ENCODE measurements at places on chromosomes 16 and 17.

GRCh38 chr17:40321524-40321929 lies 12.5 kb downstream of the RARA start:
- DNase-seq: no peak

- no peak for DNase-seq
These were observed 19.7 kb upstream of the LRRC37A3 start for GRCh38 chr17:64938925-64939474.

DNA sequence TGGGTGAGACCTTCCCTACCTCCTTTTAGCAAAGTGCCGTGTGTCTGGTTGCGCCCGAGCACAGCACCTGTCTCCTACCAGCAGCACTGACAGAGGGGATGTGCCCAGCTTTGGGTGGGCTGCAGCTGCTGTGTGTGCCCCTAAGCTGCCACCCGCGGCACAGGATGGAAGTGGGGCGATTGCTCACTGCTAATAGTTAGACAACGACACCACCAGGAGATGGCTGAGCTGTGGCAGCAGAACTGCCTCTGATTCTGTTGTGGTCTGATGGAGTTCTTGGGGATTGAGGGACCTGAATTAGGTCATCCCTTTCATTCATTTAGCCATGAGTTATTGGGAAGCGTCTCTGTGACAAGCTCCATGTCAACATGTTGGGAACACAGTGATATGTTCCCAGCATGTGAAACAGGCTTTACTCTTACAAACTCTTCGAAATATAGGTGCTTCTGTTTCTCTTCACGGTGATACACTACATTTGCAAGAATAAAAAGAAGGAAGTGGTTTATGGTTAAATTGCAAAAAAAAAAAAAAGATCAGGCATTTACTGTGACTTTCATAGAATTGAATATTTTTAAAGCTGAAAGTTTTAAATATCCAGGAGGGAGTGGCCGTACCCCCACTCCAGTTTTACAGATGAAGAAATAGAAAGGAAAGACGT lies 184.4 kb downstream of the MAF start:
- no peak for DNase-seq

DNA sequence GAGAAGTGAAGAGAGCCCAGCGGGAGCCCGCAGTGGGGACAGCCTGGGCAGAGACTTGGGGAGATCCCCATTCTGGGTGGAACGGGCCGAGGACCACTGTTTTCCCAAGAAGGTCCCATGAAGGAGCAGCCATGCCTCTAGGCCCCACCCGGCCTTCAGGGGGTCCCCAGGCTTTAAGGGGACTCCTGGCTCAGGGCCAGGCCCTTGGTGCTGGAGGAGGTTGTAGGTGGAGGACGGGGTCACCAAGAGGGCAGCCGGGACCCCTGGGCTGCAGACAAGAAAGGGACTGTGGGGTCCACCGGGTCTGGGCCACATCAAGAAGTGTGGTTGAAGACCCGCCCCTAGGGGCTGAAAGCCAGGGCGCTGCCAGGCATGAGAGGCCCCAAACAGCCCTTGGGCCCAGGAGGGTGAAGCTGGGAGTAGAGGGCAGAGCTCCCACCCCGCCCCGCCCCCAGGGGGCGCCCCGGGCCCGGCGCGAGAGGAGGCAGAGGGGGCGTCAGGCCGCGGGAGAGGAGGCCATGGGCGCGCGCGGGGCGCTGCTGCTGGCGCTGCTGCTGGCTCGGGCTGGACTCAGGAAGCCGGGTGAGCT lies at the start of gene PRSS21:
TSS of gene PRSS21 (plus strand) at position 487 of the 589 bp plus-strand sequence. CDS start at position 519, 32 bp downstream.
- DNase-seq: no peak

- no peak for DNase-seq
These were observed 3.9 kb upstream of the KRTAP4-3 start for GRCh38 chr17:41171886-41172285.

DNA sequence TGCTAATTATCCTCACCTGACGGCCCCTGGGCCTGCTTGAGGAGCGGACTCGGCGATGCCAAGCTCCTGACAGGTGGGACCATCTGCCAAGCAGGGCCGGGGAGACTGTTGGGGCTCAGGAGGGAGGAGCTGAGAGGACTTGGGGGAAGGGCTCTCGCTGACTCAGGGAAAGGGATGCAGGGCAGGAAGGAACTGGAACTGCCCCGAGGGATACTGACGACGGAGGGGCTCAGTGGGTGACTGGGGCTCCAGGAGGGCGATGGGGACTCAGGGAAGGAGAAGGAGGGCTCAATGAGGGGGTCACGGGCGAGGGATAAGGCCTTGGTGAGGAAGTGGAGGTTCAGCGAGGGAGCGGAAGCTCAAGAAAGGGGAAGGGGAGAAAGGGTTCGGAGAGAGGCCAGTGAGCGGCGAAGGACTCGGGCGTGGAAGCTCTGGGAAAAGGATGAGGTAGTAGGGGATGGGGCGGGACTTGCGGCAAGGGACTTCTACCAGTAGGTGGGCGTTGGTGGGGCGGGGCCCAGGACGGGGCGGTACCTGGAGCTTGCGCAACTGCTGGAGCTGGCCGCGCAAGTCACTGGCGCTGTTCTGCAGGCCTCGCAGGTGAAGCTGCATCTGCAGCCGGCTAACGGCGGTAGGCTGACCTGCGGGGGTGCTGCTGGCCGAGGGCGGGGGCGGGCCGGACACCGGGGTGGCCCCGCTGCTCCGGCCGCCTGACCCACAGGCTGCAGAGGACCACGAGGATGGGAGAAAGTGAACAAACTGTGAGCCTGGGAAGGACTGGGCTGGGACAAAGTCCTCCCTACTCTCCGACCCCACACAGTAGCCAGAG lies 46.5 kb downstream of the SRCIN1 start:
- no peak for DNase-seq
